Panc1 (cell line): ENCODE measurements at places on chromosomes 11 and 22.

GRCh38 chr11:125941619-125942611 is 3.9 kb upstream of the VSIG10L2 start:
- no peak for DNase-seq

DNA sequence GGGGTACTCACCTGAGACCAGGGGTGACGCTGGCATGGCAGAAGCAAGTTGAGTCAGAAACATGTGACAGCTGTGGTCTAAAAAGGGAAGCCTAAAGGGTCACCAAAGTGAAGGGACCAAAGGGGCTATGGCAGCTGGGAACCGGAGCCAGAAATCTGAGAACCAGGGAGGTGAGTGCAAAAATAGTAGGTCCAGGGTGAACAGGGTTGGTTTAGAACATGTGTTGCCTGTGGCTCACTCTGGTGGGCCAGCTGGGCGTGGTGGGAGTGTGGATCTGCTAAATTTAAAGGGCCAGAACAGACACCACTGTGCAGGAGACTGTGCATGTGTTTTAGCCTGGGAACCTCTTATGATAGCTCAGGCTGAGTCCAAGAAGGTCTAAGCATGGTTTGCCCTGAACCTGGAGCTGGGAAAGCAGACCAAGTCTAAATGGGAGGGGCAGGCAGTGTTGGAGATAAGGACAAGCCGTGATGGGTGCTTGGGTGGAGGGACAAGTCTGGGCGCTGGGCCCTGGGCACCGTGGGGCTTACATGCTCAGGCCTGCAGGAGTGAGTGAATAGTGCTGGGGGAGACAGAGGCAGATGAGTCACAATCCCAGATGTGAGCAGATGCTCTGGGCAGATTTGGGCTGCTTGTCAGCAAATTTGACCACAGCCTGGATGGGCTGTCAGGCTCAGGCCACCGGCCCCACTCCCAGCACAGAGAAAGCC is 41.4 kb upstream of the ZBED5 start:
- DNase-seq: no peak

GRCh38 chr11:123301013-123301591 is 106.1 kb upstream of the CLMP start:
- peak; percentile 48 for DNase-seq

- no peak for DNase-seq
Observed at GRCh38 chr22:46829941-46830715, 67.7 kb downstream of the TBC1D22A start.

DNA sequence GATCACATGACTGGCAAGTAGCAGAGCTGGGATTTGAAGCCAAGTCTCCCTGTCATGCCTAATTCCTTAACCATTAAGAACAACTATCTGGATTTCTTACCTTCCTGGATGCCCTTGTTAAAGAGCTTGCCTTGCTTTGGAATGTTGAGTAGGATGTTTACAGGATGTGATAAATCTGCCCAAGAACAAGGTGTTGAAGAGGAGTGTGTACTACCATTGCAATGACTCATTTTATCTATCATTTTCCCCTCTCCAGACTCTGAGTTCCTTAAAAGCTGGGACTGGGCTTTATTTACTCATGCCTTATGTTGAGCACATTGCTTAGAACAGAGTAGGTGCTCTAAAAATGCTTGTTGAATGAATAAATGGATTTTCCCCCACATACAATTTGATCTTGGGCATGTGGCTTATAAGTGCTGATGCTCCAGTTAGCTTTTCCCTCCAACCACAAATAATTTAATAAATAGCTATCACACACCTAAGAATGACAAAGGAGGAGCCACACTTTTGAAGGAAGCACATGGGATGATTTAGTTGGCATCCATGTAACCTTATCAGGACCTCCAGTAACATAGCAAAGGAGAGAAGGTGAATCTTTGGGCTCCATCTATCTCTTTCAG is 268.6 kb upstream of the SESN3 start:
- DNase-seq: no peak

DNA sequence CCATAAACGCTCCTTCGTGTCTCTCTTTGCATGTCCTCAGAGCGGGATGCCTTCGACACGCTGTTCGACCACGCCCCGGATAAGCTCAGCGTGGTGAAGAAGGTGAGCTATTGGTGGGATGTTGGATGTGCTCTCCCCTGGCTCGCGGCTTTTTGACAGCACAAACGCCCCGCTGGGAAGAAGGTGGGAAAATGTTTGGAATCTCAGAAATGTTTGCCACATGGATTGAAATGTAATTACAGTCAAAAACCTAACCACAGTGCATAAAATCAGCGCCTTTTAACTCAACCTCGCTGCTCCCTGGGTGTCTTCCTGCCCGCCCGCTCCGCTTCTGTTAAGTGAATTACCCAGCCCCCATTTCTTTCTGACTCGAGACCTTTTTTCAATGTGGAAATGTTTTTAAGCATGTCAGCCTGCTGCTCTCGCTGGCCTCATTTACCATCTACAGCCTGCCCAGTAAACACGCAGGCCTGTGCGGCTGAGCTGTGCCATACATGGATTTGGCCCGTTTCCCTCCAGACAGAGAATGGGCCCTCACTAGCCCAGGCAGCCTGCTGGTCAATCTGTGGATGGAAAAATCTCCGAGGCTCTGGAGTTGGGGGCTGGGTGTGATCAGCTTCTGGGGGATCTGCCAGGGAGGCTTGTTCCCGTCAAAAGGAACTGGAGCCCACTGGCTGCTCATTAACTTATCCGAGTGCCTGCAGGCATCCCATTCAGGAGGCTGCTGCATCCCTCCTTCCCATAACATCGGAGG is 32.7 kb upstream of the PARVG start:
- DNase-seq: no peak

GRCh38 chr22:44448271-44448830 is 49.7 kb downstream of the RTL6 start:
- peak; percentile 24 for DNase-seq

DNA sequence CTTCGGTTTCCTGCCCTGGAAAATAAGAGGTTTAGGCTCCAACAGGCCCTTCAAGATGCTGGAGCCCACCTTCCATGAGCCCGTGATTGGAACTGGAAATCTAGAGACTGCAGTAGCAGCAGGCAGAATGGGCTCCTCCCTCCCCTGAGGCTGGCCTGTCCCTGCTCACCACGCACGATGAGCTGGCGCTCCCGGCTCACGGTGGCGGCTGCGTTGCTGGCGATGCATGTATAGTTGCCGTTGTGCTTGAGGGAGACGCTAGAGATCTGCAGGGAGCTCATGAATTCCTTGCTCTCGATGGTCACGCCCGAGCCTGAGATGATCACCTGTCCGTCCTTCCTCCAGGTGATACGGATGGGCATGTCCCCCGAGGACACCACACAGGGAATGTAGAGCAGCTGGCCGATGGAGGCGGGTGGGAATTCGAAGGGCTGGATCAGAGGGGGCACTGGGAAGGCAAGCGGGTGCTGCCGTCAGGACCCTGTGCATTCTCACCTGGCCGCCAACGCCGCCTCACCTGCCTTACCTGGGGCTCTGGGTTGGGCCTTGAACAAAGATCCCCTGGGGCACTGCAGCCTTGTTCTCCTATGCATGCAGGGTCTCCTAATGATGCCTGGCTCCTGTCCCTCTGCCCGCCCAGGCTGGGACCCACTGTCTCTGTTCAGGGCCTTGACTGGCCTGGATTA is 177.8 kb downstream of the CEP164 start:
- no peak for DNase-seq

DNA sequence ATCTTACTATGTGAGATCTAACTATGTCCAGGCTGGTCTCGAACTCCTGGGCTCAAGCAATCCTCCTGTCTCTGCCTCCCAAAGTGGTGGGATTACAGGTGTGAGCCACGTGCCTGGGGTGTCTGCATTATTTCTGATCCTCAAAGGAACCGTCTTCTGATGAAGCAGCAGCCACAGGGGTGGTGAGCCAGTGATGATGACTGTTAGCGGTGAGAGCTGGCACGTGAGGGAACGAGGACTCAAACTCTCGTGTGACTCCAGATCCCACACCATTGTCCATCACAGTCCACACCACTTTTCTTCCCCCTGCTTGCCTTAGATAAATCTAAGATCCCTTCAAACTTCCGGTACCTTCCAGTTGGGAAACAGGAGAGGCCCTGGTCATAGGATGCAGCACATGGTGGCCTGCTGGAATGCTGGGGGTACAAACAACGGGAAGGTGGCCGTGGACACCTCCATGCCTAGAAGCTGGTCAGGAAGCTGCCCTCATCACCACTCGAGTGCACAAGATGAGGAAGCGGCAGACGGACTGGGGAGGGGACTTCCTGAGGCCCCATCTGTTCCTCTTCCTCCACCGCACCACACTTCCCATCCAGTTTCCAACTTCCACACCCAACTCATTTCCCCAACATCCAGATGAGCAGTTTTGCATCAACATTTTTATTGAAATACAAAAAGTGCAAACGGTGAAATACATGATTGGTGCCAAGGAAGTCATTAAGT is 23.8 kb downstream of the ARHGAP1 start:
- DNase-seq: no peak

DNA sequence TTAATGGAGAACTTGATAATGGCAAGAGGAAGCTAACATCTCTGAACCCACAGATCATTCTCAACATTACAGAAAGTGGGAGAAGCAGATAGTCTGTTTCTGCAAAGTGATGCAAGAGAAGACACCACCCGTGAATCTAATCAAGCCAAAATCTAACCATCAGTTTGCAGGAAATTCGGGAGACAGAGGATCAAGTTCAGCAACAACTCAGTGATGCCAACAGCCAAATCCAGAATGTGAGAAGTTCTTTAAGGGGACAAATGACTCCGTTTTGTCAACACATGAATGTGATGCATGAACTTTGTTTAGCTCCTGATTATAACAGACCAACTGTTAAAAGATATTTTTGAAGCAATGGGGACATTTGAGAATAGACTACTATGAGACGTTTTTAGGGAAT is 95.2 kb upstream of the LDLRAD3 start:
- DNase-seq: no peak

- no peak for DNase-seq
Observed at GRCh38 chr22:26485013-26485412, 1.3 kb downstream of the SRRD start.

DNA sequence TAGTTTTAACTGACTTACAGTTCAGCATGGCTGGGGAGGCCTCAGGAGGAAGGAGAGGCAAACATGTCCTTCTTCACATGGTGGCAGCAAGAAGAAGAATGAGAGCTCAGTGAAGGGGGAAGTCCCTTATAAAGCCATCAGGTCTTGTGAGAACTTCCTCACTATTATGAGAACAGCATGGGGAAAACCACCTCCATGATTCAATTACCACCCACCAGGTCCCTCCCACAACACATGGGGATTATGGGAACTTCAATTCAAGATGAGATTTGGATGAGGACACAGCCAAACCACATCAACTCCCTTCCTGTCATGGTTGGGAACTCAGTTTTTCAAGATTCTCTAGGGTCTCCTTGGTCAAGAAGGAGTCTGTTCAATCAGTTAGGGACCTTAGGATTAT is 432.9 kb upstream of the CNTN5 start:
- no peak for DNase-seq

DNA sequence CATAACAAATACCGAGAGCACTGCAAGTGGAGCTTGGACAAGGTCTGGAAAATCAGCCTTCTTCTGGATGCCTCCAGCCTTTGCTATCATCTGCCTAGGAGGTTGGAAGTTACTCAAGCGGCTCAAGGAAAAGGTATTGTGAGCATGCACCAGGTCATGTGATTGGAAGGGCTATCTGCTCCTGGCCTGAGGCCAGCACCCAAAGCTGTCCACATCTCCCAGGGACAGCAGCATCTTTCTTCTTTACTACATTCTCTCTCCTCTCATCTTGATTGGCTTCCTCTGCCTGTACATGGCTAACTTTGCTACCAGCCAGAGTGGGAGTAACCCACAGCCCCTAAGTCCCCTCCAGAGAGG is 44.2 kb upstream of the AMPD3 start:
- DNase-seq: no peak
